ENCODE measurements at places on chromosomes 5 and 9. TPM values are rescaled to one million over a fixed set of nuclear protein-coding genes. Genes with fewer than 3 reads are reported as not detected.

The PAIP1 gene
- 108 TPM for total RNA-seq

The TLE1 gene
- 44.2 TPM for total RNA-seq

The C1QTNF3 gene
- total RNA-seq: 131 TPM

The GLRA1 gene
- total RNA-seq: not detected

The P4HA2 gene
- 56.1 TPM for total RNA-seq

The UNC13B gene
- total RNA-seq: 14.6 TPM

The TAS2R1 gene
- total RNA-seq: not detected

The LRRTM2 gene
- total RNA-seq: 1.0 TPM

The STC2 gene
- total RNA-seq: 6.4 TPM

The C5orf58 gene
- total RNA-seq: not detected

The C5orf34 gene
- total RNA-seq: 4.5 TPM

The EPB41L4A gene
- 7.4 TPM for total RNA-seq

The AFF4 gene
- total RNA-seq: 32.3 TPM

The PCDHA4 gene
- 0.22 TPM for total RNA-seq

The GOLGA1 gene
- total RNA-seq: 9.1 TPM

The GPR150 gene
- 0.09 TPM for total RNA-seq

The STXBP1 gene
- 5.3 TPM for total RNA-seq

The TAF1L gene
- under 0.01 TPM for total RNA-seq

The NME5 gene
- 0.44 TPM for total RNA-seq

The MED10 gene
- 15.6 TPM for total RNA-seq

The AFAP1L1 gene
- total RNA-seq: 75.3 TPM

The DNM1 gene
- 18.5 TPM for total RNA-seq

The PLCXD3 gene
- 0.09 TPM for total RNA-seq

The CDC25C gene
- total RNA-seq: 4.0 TPM

The MCC gene
- total RNA-seq: 19.6 TPM

The NSG2 gene
- 0.18 TPM for total RNA-seq

The TRPM6 gene
- total RNA-seq: 0.04 TPM

The GABRA6 gene
- total RNA-seq: not detected

The PLPPR1 gene
- 2.3 TPM for total RNA-seq

The PDZD2 gene
- total RNA-seq: 4.6 TPM

The PCDHB15 gene
- 4.3 TPM for total RNA-seq

The ARL14EPL gene
- total RNA-seq: 0.09 TPM

The ANKRD55 gene
- total RNA-seq: not detected

The TAF7 gene
- total RNA-seq: 75.1 TPM

The MYOZ3 gene
- 7.7 TPM for total RNA-seq

The RECK gene
- total RNA-seq: 15.3 TPM

The ZNF189 gene
- total RNA-seq: 26.1 TPM

The BARHL1 gene
- total RNA-seq: not detected

The TAF11L3 gene
- not detected for total RNA-seq

The PCDHB10 gene
- 2.1 TPM for total RNA-seq

The ANKRD34B gene
- 0.13 TPM for total RNA-seq

The MAMDC4 gene
- total RNA-seq: 4.7 TPM

Data from muscle of leg (tissue), 16 donors.